Renal pelvis (tissue), 12 donors: ENCODE measurements at places on chromosomes 1 and 21. TPM values are rescaled to one million over a fixed set of nuclear protein-coding genes. Genes with fewer than 3 reads are reported as not detected.

- DNase-seq, result no peak
These were observed 50.1 kb downstream of the RIPK4 start for GRCh38 chr21:41716751-41717150.

- no peak for DNase-seq
These were observed 490.4 kb upstream of the C1orf87 start for GRCh38 chr1:60563777-60564535.

GRCh38 chr1:214282630-214283242 lies 1.8 kb downstream of the SMYD2 start:
- no peak for DNase-seq

- no peak for DNase-seq
These were observed 357.0 kb upstream of the PTBP2 start for GRCh38 chr1:96364576-96364975.

DNA sequence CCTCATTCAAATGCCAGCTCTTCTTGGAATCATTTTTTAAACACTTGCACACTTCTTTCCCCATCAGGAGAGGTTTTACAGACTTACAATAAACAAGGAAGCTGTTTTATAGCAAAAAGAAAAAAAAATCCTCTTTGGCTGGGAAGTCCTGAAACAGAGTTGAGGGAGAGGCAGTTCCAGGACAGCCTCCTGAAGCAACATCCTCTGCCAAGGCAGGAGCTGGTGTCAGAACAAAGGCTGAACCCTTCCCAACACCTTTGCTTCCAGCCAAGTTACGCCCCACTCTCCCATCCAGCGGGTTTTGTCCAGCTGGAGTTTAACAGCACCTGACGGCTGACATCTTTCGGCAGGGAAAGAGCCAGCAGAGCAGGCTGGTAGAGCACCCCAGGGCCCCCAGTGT lies 287.8 kb downstream of the RRAGC start:
- no peak for DNase-seq

- no peak for DNase-seq
These were observed 85.5 kb downstream of the NGF start for GRCh38 chr1:115252585-115252984.

GRCh38 chr1:29324771-29325351 lies 88.5 kb downstream of the PTPRU start:
- DNase-seq, result peak; percentile 35

DNA sequence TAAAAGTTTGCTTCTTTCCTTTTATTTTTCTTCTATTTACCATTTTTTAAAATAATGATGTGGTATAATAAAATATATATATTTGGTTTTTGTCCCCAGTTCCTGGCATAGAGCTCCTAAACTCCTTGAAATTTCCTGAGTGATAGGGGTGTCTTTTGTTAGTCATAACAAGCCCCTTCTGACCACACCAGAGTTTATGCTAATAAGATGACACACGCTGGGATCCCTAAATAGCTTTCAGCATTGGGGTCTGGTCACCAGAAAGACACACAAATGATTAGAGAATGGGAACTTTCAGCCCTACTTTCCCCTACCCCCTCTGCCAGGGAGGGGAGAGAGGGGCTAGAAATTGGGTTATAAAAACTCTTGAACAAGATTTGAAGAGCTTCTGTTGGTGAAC lies 56.2 kb downstream of the COL24A1 start:
- no peak for DNase-seq

The OR10T2 gene
- polyA plus RNA-seq, result not detected

The RIPK4 gene
- polyA plus RNA-seq, result 19.9 TPM

DNA sequence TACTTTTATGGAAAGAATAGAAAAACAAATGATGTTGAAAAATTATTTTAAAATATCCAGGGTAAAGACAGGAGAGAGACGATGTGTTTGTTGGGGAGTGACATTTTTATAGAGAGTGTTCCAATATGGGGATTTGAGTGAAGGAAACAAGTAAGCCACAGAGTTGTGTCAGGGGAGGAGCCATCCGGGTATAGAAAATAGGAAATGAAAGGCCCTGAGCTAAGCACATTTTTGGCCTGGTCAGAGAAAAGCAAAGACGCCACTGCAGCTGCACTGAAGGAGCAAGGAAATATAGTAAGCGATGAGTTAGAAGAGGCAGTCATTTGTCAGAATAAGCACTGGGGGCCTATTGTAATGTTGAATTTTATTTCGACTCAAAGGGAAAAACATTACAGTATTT lies 107.3 kb upstream of the ADGRL4 start:
- peak; percentile 42 for DNase-seq

DNA sequence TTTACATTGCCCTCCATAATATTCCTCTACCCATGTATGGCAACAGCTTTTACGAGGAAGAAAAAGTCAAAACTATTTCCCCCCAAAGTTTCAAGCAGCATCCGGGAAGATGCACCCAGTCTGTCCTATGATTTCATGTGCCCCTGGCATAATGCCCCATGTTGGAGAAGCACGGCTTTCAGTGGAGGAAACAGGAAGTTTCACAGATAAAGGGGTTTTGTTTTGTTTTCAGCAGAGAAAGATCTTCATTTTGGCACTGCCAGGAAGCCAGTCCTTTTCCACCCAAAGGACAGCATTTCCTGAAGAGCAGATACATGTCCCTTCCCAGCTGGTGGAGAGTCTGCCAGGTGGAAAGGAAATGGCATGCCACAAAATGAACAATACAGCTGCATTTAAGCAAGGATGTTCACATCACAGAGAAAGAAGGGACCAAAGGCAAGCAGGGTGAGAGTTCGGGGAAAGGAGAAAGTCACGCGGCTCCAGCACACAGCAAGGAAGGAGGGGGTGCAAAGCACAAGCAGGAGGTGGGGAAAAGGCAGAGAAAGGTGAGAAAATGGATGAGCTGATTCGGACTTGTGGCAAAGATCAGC lies 95.3 kb upstream of the HIVEP3 start:
- no peak for DNase-seq

DNA sequence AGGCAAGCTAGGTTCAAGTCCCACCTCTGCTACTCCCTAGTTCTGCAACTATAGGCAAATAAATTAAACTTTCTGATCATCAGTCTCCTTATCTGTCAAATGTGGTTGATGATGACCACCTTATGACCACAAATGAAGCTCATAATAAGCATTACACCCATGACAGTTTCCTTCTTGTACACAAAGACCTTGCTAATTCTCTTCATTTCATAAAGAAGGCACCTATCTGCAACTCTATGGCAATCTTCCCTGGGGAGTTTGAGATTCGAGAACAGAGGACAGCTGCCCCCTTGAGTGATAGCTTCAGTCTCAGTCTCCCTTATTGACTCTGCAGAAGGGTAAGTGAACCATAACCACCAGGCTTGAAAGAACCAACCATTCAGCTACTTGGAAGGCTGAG lies 503.1 kb upstream of the DAB1 start:
- no peak for DNase-seq

The KIAA1614 gene
- polyA plus RNA-seq, result 10.8 TPM

DNA sequence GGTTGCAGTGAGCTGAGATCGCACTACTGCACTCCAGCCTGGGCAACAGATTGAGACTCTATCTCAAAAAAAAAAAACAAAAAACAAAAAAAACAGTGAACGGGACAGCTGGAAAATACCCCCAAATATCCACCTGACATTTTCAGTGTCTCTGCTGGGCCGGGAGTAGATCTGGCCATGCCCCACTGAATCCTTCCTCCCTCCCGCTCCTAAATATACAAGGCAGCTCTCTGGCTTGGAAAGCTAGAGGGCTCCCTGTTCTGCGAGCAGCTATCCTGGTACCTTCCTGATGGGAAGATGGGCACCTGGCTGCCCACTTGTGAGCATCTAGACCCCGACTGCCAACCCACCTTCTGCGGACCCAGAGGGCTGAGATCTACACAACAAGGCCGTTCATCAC lies 21.4 kb downstream of the SPSB1 start:
- no peak for DNase-seq

DNA sequence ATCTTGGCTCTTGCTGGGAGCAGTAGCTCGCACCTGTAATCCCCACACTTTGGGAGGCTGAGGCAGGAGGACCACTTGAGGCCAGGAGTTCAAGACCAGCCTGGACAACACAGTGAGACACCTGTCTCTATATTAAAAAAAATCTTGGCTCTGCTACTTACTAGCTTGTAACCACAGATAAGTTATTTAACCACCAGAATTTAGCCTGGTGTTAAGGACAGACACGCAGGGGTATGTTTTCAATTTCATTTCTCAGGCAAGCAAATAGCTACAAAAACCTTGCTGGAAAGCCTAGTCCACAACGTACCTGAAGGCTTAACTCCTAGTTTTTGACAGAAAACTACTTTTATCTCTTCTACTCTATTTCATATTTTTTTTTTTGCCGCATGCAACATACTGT lies 24.8 kb upstream of the GFI1 start:
- DNase-seq, result no peak

DNA sequence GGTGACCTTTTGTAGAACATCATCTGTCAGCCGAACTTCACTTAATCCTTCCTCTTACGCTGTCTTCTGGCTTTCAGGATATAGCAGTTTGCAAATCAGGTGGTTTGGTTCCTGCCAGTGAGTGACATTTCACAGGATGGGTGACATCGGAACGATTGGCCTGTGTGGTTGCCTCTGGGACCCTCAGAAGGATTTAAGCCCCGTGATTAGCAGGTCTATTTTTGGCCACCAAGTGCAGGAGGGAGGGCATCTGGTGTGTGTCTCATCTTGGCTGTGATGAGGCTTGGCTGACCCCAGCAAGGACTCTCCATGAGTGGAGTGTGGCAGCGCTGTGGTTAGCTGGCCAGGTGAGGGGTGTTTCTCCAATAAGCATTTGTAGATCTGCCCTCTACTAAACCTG lies 407.6 kb upstream of the VAMP3 start:
- no peak for DNase-seq

DNA sequence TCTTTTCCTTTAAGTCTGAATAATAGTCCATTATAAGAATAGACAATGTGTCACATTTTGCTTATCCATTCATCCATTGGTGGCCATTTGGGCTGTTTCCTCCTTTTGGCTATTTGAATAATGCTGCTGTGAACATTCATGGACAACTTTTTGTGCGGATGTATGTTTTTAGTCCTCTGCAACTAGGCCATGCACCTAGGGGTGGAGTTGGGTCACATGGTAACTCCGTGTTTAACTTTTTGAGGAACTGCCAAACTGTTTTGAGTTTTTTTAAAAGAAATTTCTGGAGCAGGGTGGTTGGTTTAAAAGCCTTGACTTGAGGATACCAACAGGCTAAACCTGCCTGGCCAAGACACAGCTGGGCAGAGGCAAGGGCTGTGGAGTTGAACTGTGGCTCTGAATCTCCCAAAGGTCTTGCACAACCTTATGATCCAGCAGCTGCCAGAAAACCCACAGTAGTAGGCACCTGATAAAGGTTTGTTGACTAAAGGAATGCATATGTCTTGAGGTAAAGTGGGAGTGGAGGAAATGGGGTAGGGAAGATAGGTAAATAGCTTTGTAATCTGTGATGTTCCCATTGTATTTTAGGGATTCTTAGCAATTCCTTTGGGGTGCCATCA lies 5.6 kb upstream of the RPTN start:
- DNase-seq, result no peak

DNA sequence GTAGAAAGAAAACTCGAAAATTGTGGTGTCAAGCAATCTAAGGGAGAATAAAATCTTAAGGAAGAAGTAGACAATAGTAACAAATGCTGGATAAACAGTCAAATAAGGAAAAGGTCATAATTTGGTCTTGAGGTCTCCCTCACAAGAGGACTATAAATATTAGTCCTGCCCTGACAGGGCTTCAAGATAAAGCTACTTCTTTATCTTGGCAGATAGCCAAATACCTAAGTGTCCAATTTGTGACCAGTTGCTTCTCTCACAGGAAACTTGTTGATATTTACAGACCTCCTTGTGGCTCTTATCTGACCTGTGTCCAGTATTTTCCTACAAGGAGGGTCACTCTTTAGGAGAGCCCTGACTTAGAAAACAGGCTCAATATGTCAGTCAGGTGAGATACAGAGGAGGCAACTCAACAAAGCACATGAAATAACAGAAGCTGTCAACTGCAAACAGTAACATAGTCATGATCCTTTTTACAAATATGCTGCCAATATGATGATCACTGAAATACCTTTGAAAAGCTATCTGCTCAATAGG lies 88.8 kb downstream of the TNNI3K start:
- DNase-seq, result peak; percentile 31
